Stimulated activated naive CD8-positive, alpha-beta T cell treated with anti-CD3 and anti-CD28 coated beads, Interleukin-15, amount 100 ng/mL, for 72 hours (primary cell): ENCODE measurements at places on chromosomes 1 and 21.

GRCh38 chr1:50967416-50968157 is 2.5 kb upstream of the CDKN2C start:
- DNase-seq: no peak

GRCh38 chr1:113243529-113243928 is 146.8 kb upstream of the MAGI3 start:
- DNase-seq: no peak

DNA sequence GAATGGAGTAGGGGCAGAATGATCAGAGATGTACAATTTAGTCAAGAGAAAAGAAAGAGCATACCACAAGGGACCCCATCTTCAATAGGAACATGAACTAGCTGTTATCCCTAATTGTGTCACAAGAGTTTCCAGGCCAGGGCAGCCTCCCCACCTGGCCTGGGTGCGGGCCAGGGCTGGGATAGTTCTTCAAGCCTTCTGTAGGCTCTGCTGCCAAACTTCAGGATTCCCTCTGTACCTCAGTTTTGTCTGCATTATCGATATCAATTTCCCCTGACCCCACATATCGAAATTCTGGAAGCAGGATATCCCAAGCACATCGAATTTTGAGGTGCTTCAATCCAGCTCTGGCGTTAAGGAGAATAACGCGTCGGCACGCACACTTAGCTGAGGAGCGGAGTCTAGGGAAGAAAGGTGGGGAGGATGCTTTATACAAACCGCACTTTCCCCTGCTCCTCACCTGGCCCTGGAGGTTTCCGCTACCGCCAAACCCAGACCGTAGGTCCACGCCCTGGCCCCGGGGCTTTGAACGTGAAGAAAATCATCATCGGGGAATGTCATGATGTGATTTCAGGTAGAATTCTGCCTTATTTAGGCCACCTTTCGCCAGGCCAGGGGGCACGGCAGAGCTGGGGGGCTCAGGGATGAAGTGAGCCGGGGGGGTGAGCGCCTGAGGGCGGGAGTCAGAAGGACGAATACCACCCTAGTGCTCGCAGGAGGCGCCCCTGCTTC is 7.4 kb downstream of the HLX start:
- no peak for DNase-seq

DNA sequence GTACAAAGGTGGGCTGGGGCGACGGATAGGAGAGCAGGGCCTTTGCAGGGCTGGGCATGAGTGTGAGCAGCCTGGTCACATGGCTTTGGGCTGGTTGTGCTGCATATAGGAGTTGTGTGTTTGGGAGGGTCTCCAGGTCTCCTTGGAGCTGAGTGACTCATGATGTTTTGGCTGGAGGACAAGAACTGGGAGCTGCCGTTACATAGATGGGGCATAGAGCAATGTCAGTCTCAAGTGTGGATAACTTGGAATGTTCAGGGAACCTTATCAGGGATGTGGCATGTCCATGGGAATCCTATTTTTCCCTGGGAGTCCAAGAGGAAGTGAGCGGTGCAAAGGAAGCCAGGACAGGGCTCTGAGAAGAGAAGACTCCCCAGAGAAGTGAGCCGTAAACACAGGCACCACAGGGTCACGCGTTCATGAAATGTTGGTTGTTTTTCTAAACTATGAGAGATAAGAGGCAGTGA is 136.4 kb upstream of the KCNE2 start:
- DNase-seq: no peak

- peak; percentile 30 for DNase-seq
Observed at GRCh38 chr1:31505911-31506497, 70.3 kb upstream of the TINAGL1 start.

GRCh38 chr1:87046951-87047350 is 132.5 kb downstream of the HS2ST1 start:
- DNase-seq: no peak

DNA sequence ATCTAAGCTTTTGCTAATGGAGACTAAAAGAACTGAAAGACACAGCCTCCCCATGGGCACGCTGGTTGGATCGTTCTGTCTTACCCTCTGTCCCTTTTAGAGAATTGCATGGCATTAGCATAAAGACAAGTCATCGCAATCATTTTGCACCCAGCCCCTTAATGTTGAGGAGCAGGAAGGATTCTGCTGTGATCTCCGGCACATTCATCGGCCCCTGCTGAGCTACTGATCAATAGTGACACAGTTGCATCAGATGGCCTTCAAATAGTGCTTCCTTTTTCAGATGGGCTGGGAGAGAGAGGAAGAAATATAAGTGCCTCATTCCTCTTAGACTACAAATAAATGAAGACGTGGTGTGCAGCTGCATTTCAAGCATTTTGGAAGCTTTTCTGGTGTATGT is 75.4 kb downstream of the NOS1AP start:
- no peak for DNase-seq

- no peak for DNase-seq
Observed at GRCh38 chr1:151936653-151937052, 27.3 kb upstream of the THEM4 start.

- no peak for DNase-seq
Observed at GRCh38 chr21:16932314-16932713, 580.5 kb upstream of the CXADR start.

- no peak for DNase-seq
Observed at GRCh38 chr1:44240802-44241671, 27.8 kb downstream of the DMAP1 start.

- DNase-seq: no peak
Observed at GRCh38 chr1:75396745-75397144, 214.2 kb downstream of the SLC44A5 start.

GRCh38 chr21:34796518-34797200 is 127.9 kb downstream of the CLIC6 start:
- DNase-seq: no peak

DNA sequence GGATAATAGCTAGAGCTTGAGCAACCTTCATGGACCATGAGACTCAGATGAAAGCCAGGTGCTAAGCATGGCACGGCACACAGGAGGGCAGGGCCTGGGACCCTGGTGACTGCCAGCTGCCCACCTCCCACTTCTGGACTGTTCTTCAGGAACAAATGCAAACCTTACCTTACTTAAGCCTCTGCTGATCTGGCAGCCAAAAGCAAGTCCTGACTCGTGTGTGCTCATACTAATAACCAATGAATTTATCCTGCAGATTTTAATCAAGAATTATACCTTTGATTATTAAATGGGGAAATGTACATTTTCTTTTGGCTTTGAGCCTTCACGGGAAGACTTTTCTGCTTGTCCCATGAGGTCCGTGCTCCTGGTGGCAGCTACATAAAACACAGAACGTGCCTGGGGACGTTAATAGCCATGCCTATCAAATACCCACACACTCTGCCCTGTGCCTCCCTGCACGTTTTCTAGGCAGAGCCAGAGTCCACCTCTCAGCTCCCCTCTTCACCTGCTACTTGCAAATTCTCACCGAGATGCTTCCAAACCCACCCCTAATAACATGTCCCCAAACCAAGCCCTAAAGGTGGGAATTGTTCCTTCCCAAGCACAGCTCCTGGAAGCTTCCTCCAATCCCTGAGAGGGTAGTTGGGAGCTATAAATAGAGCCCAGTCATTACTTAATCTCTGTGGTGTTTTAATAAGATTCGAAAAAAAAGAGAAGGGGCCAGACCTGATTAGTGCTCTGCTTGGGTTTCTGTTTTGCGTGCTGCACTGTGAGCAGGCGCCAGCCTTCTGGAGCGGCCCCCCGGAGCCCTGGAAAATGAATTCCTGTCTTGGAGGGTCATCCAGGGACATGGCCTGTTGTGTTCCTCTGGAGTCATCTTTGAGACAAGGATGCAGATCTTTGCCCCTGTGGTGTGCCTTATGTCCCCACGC is 33.5 kb downstream of the SLC1A7 start:
- no peak for DNase-seq
